ENCODE measurements at places on chromosomes 2 and 18. TPM values are rescaled to one million over a fixed set of nuclear protein-coding genes. Genes with fewer than 3 reads are reported as not detected.

- H3K27me3 ChIP-seq = no peaks in the 10 kb centered on the region
- H3K27ac ChIP-seq = peak overlapping the region; percentile 87
- no peak overlapping the region for H3K4me3 ChIP-seq
- H3K4me1 ChIP-seq = peaks cover 56% of the 10 kb centered on the region
- DNase-seq = no peak
Observed at GRCh38 chr2:68833162-68833561, 38.0 kb downstream of the BMP10 start.

GRCh38 chr2:28030600-28030999 lies 140.1 kb downstream of the BABAM2 start:
- no peak overlapping the region for H3K4me3 ChIP-seq
- DNase-seq = no peak
- no peaks in the 10 kb centered on the region for H3K27me3 ChIP-seq

GRCh38 chr2:70692256-70692655 lies 75.7 kb downstream of the ADD2 start:
- no peaks in the 10 kb centered on the region for H3K27me3 ChIP-seq
- no peak overlapping the region for H3K4me3 ChIP-seq
- DNase-seq = no peak
- H3K4me1 ChIP-seq = no peaks in the 10 kb centered on the region
- no peaks in the 10 kb centered on the region for H3K36me3 ChIP-seq
- no peak overlapping the region for H3K27ac ChIP-seq

DNA sequence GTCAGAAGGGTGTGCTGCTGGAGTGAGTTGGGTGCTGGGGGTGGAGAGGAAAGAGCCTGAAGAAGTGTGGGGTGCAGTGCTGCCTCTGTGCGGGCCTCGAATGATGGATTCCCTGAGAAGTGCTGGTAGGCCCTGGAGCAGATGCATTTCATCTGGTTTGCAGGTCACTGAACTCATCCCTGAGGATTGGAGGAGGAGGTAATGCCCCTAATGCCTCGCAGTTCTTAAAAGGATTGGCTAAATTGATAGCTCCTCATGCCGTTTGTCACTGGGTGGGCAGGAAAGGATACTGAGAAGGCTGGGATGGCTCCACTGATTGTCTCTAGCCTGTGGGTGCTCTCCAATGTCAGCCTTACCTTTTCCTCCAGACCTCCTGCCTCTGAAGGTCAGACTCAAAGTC lies 74.1 kb downstream of the CTIF start:
- peaks cover 3% of the 10 kb centered on the region for H3K4me1 ChIP-seq
- H3K4me3 ChIP-seq = no peak overlapping the region
- DNase-seq = no peak
- no peaks in the 10 kb centered on the region for H3K27me3 ChIP-seq
- H3K27ac ChIP-seq = no peak overlapping the region

KLHL29 gene
- total RNA-seq = 8.6 TPM

CPS1 gene
- 1.4 TPM for total RNA-seq
